ENCODE measurements at places on chromosomes 3 and 15.

GRCh38 chr15:69881302-69881670, 216.4 kb downstream of the TLE3 start:
- no peak for DNase-seq
- H3K4me3 ChIP-seq = no peak overlapping the region
- no peak overlapping the region for H3K27ac ChIP-seq
- H3K36me3 ChIP-seq = no peaks in the 10 kb centered on the region

- H3K4me1 ChIP-seq = peaks cover 20% of the 10 kb centered on the region
- DNase-seq = no peak
These were observed 158.5 kb upstream of the PFN2 start for GRCh38 chr3:150129166-150129565.

GRCh38 chr3:56870436-56870835, 68.7 kb upstream of the ARHGEF3 start:
- H3K27ac ChIP-seq = no peak overlapping the region
- H3K27me3 ChIP-seq = peaks cover 3% of the 10 kb centered on the region
- DNase-seq = no peak

DNA sequence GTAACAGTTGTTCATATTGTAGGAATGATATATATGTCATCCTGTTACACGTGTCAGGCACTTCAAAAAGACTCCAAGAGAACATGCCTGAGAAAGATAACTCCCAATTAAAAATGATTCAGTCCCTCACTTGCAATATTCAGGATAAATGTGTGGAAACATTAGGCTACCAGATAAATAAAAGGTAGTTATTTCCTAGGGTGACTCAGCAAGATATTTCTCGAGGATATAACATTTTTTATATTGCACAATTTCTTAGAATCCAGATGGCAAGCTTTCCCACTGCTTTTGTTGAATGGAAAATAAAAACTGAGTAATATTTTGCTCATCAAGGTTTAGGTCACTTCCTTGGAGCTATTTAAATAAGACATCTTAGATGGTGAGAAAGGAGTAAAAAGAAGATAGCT, 181.4 kb downstream of the GAP43 start:
- no peaks in the 10 kb centered on the region for H3K27me3 ChIP-seq
- no peak overlapping the region for H3K27ac ChIP-seq
- no peaks in the 10 kb centered on the region for H3K36me3 ChIP-seq

DNA sequence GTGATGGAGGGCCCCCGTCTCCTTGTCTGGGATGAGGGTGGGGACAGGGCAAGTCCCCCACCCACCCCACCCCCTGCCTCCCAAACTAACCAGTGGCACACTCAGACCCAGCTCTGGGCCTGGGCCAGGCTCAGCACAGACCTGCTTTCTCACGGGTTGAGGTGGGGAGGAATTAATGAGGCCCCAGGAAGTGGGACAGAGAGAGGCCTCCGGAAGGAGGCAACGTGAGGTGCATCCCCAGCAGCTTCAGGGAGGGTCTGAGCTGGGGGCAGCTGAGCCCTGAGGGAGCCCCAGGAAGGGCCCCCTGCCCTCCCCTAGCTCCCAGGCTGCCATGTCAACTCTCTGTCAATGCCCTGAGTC, 15.0 kb upstream of the GNAI2 start:
- peaks cover 31% of the 10 kb centered on the region for H3K4me1 ChIP-seq
- H3K27ac ChIP-seq = no peak overlapping the region
- no peak overlapping the region for H3K4me3 ChIP-seq
- DNase-seq = no peak
- H3K27me3 ChIP-seq = peaks cover 24% of the 10 kb centered on the region
- H3K36me3 ChIP-seq = no peaks in the 10 kb centered on the region

- no peak overlapping the region for H3K4me3 ChIP-seq
- no peak overlapping the region for H3K27ac ChIP-seq
- no peaks in the 10 kb centered on the region for H3K4me1 ChIP-seq
- no peak for DNase-seq
- no peaks in the 10 kb centered on the region for H3K36me3 ChIP-seq
These were observed 112.2 kb upstream of the LRRN1 start for GRCh38 chr3:3686907-3687648.

DNA sequence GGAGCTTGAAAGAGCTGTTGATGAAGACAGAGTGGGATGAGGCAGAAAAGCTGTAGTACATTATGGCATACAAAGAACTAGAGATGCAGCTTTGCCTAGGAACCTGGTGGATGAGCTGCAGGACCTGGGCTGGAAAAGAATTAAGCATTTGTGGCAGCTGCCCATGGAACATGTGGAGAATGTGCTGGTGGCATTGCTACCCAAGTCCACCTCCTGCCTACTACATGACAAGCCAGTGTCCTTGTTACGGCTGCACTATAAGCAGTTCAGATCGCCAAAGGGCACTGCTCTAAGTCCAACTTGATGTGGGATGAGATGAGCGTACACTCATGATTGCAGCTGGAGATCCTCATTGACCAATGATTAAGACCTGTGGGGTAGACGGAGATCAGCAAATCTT, 81.1 kb upstream of the ADPGK start:
- no peak overlapping the region for H3K4me3 ChIP-seq
- no peak overlapping the region for H3K27ac ChIP-seq
- H3K4me1 ChIP-seq = no peaks in the 10 kb centered on the region
- peaks cover 16% of the 10 kb centered on the region for H3K27me3 ChIP-seq
- DNase-seq = no peak
- no peaks in the 10 kb centered on the region for H3K36me3 ChIP-seq

- H3K27ac ChIP-seq = no peak overlapping the region
- H3K27me3 ChIP-seq = peaks cover 7% of the 10 kb centered on the region
These were observed 256.5 kb downstream of the THRB start for GRCh38 chr3:24237971-24238706.

DNA sequence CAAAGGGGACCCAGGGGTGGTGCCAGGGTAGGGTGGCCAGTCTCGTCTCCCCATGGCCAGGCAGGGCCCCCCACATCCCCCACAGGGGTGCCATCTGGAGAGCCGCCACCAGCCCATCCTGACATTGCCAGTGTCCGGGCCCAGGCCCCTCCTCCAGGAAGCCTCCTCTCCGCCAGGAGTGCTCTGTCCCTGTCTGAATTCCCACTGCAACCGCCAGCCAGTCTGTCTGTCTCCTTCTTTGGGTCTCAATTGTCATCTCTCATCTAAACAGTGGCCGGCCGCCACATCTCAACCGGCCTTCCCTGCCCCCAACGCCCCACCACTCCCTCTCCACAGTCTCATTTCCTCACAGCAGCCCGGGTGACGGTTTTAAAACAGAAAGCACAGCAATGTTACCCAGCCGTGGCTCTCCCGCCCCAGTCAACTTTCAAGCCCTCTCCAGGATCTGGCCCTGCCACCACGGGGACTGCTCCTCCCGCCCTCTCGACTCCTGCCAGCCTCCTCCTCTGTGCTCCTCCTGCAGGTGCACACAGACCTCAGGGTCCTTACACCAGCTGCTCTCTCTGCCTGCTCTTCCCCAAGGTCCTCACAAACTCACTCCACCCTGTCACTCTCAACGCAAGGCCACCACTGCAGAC, 57.0 kb downstream of the IQSEC1 start:
- peaks cover 4% of the 10 kb centered on the region for H3K36me3 ChIP-seq
- no peaks in the 10 kb centered on the region for H3K27me3 ChIP-seq
- H3K4me1 ChIP-seq = peaks cover 86% of the 10 kb centered on the region

DNA sequence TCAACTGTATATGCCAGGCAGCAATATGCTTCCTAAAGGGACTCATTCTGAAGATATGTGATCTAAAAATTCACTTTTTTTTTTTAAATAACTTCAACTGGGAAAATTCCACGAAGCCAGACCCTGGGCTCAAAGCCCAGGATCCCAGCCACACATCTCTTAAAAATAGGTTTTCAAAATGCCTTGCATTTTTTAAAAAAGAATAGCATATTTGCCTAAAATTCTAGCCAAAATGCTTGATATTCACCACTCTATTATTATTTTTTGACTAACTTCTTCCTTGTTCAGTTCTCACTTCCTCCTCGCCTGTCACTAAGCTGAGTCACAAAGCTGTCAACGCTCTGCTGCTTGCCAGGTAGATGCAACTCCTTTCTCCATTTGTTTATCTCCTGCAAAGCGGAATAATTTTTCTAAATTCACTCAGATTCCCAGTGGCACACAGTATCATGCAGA, 28.0 kb upstream of the VGLL4 start:
- H3K36me3 ChIP-seq = no peaks in the 10 kb centered on the region
- peak overlapping the region; percentile 1 for H3K27ac ChIP-seq
- H3K4me1 ChIP-seq = no peaks in the 10 kb centered on the region
- no peak for DNase-seq

- H3K4me3 ChIP-seq = no peak overlapping the region
- peaks cover 26% of the 10 kb centered on the region for H3K36me3 ChIP-seq
- H3K27me3 ChIP-seq = no peaks in the 10 kb centered on the region
- H3K4me1 ChIP-seq = peaks cover 6% of the 10 kb centered on the region
- H3K27ac ChIP-seq = peak overlapping the region; percentile 13
These were observed 120.8 kb downstream of the CLASP2 start for GRCh38 chr3:33597257-33597689.

All from nephron progenitor cell (in vitro differentiated cells).